Stimulated activated CD8-positive, alpha-beta memory T cell treated with anti-CD3 and anti-CD28 coated beads, Interleukin-7, amount 100 ng/mL, for 48 hours (primary cell): ENCODE measurements at places on chromosomes 3 and 15.

GRCh38 chr3:55309336-55309735 lies 177.8 kb downstream of the WNT5A start:
- DNase-seq = no peak

- no peak for DNase-seq
Measured at GRCh38 chr15:45498701-45499100, 23.9 kb downstream of the SLC30A4 start.

DNA sequence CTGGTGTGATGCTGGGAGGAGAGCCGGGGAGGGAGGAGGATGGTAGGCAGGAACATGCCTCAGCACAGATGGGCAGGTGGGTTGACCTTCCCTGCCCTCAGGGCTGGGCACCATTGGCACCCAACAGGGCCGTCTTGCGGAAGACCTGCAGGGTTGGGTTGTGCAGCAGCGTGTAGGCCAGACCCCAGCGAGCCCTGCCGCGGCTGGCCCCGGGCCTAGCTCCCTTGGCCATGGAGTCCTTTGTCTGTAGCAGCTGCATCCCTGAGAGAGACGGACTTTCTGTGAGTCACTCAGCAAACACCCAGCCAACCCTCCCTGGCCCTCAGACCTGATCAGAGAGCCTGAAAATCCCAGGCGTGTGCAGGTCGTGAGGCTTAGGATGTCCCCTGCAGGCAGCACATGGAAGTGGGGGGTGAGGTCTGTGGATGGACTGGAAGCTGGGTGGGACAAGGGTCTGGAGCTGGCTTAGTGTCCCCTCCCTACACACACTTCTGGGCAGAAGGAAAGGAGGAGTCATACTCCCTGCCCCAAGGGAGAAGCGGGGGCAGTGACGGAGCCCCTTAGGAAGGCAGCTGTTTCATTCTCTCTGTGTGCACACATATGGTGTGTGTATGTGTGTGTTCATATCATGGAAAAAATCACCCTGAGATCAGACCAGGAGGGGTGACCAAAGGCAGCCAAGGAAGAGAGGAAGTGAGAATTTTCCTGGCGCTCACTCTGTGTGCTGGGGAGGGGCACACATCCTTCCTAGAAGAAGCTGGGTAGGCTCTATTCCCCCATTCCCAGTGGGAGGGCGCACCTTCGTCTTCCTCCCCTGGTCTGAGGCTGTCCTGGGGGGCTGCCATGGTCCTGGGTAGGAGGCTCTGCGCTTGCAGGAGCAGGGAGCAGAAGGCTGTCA lies 6.7 kb downstream of the ISLR start:
- DNase-seq = no peak

- DNase-seq = no peak
Measured at GRCh38 chr3:87191641-87192040, 35.5 kb upstream of the CHMP2B start.

DNA sequence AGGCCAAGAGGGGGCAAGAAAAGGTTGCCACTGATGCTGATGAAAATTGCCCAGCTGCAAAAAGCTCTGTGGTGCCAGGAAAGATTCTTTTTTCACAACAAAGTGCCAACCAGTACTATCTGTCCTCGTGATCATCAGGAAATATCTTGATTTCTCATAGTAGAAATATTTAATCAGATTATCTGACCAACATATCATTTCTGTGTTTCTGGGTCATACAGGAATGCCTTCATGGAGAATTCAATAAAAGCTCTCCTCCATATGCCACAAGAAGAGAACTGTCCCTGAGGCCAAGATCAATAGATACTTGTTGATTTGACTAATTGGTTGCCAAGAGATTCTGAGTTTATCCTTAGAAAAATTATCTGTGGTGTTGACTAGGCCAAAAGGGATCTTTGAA lies 63.5 kb downstream of the FSIP1 start:
- no peak for DNase-seq

GRCh38 chr3:43155464-43156121 lies 49.7 kb upstream of the POMGNT2 start:
- DNase-seq = no peak

GRCh38 chr15:78651007-78651406 lies 10.0 kb upstream of the CHRNB4 start:
- DNase-seq = no peak

DNA sequence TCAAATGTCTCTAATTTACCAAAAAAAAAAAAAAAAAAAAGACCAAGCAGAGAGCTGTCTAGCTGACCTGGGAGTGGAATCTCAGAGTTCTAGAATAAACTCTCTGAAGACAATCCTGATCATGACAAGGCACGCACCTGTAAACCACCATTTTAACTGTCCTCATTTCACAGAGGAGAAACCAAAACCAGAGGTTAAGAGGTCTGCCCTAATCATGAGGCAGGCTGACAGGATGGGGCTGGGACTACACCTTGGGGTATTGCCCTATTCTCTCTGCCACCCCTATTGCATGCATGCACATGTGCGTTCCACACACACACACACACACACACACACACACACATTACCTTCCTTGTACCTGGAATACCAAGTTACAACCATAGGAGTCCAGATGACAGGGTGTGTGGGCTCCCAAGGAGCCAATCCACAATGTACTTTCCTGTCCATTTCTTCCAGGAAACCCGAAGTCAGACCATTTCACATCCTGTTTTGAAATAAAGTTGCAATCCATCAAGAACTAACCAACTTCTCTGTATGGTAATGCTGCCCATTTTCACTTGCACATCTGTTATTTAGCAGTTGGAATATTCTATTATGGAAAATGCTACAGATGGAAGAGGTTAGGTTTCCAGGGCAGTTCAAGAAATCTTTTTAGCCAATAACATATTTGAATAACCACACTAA lies 34.6 kb downstream of the HSPBAP1 start:
- no peak for DNase-seq

DNA sequence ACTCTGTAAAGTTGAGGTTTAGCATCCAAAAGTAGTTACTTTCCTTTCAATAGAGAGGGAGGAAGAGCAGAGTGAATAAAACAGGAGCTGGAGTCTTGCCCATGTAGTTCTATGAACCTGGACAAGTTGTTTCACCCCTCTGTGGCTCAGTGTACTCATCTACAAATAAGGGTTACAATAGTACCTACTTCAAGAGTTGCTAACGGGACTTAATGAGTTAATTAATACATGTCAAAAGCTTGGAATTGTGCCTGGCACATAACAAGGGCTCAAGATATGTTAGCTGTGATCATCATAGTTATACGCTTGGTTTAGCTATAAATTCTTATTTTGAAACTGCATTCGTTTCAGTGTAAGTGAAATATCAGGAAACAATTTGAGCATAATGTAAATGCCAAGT lies 388.5 kb upstream of the THBS1 start:
- DNase-seq = no peak

- DNase-seq = no peak
Measured at GRCh38 chr15:68369931-68370767, 61.8 kb downstream of the ITGA11 start.

- DNase-seq = no peak
Measured at GRCh38 chr3:196872316-196872715, 4.6 kb downstream of the SENP5 start.

GRCh38 chr3:183254487-183255347 lies 1.7 kb downstream of the B3GNT5 start:
- no peak for DNase-seq

GRCh38 chr3:50323614-50324199 lies 1.2 kb upstream of the HYAL2 start:
- no peak for DNase-seq

- DNase-seq = no peak
Measured at GRCh38 chr15:49191892-49192291, 21.8 kb downstream of the GALK2 start.

DNA sequence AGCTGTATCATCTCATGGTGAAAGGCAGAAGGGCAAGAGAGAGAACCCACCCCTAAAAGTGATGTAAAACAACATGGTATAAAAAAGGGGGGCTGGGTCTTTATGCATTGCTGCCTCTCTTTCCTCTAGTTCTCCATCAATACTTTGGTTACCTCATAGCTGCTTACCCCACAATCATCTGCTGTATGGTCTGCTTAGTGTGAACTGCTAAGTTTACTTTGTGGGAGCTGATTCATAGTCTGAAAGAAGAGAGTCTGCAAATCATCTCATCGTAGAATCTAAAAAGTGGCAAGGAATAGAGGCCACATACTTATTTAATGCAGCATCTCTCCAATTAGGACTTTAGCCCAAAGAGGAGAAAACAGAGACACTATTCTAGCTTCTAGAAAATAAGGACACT lies 546.8 kb downstream of the GBE1 start:
- DNase-seq = no peak

GRCh38 chr3:72299321-72299802 lies 514.4 kb upstream of the PROK2 start:
- no peak for DNase-seq

DNA sequence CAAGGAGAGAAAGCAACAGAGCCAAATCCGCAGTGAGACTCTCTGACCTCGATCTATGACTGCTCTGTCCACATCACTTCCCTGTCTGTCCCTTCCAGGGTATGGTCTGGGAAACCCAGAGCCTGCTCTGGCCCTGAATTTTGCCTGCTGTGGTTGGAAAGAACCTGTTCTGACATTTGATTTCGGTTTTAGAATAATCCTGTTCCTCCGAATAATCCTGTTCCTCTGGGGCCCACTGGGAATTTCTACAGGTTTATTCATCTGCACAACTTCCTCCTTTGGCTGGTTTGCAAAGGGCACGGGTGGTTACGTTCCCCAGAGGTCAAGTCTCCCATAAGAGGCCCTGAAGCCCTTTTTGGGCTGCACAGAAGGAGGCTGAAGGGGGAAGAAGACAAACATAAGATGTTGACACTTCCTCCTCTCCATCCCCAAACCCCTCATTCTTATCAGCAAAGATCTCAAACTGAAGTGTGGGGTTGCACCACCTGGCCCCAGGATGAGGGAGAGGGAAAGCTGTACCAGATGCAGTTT lies 10.6 kb downstream of the LAMP3 start:
- DNase-seq = no peak

DNA sequence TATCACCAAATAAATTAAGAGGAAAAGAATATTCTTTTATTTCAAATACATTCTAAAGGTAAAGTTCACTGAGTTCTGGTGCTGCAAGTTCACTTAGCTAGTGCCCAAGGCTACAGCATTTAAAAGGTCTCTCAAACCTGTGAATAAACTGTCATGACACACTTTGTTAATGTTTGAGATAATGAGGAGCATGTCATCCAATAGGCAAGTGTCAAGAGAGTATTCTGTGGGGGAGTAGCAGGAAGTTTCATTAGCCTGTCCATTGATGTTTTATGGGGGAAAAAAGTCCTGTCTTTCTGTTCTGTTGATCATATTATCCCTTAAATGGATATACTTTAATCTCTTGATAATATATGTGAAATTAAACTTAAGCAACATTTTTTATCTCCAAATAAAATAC lies 4.0 kb downstream of the SPESP1 start:
- no peak for DNase-seq

GRCh38 chr3:64270866-64271260 lies 45.6 kb upstream of the PRICKLE2 start:
- no peak for DNase-seq

DNA sequence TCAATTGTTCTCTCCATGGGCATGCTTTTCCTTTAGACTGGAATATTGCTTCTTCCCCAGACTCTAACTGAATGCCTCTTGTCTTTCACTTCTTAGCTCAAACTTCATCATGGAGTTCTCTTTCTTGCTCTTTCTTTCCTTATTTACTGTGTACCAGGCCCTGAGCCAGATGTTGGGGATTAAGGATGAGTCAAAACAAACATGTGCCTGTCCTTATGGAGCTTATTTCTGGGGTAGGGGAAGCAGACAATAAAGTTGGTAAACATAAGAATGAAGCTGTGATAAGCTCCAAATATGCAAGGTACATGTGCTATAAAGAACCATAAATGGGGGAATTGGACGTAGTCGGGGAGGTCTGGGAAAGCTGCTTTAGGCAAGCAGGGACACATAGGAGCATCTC lies 145.8 kb downstream of the ALDH1A2 start:
- DNase-seq = no peak

DNA sequence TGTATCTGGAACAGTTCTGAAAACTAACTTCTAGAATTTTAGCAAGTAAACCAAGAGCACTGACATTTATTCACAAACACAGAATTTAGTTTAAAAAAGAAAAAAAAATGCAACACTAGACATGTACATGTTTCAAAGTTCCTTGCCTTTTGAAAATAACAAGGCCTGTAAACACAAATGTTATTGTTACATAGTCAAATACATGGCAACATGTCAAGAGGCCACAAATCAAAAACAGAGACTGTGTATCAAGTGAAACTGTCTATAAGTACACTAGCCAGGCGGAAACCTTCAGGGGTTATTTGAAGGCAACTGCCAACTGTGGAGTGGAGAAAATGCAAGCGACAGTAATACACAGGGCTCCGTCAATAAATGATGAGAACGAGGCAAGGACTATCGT lies 547.6 kb downstream of the FOXP1 start:
- DNase-seq = no peak

GRCh38 chr3:101413656-101414055 lies 93.3 kb upstream of the IMPG2 start:
- DNase-seq = no peak

DNA sequence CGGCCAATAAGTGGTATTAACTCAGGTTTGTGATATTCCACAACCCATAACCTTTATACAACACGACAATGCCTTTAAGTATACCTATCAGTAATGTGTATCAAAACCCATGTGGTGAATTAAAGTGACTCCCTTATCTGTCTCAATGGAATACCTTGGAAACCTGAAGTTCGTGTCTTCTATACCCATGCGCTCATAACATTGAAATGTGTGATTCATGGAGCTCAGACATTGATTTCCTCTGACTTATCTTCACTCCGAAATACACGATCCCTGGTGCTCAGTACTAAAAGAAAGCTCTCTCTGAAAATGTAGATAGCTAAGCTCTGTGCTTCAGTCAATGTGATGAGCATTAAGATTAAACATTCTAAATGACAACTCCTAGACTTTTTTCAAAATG lies 140.3 kb downstream of the TBC1D5 start:
- DNase-seq = no peak

DNA sequence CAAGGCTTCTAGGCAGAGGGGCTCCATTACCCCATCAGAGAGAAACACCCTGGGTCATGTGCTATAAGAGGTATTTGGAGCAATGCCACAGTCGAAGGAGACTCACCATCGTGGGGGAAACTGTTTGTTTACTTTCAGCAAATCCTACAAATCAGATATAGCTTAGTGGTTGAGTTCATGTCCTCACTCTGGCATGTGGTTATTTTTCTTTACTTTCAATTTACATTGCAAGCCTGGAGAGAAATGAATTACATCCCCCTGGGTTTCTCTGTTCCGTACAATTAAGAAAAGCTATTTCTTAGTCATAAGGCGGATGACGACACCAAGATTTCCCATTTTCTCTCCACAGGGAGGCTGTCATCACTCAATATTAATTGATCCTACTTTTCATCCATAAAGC lies 36.9 kb downstream of the RFTN1 start:
- DNase-seq = no peak

GRCh38 chr3:16308727-16309126 lies 43.7 kb downstream of the OXNAD1 start:
- no peak for DNase-seq

DNA sequence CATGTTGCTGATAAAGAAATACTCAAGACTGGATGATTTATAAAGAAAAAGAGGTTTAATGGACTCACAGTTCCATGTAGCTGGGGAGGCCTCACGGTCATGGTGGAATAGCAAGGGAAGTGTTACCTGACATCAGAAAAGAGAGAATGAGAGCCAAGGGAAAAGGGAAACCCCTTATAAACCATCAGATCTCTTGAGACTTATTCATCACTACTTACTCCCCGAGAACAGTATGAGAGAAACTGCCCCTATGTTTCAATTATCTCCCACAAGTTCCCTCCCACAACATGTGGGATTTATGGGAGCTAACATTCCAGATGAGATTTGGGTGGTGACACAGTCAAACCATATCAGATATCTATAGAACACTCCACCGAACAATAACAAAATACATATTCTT lies 904.6 kb downstream of the PDCD6IP start:
- no peak for DNase-seq
